ENCODE measurements at places on chromosomes 3 and 15. TPM values are rescaled to one million over a fixed set of nuclear protein-coding genes. Genes with fewer than 3 reads are reported as not detected.

DNA sequence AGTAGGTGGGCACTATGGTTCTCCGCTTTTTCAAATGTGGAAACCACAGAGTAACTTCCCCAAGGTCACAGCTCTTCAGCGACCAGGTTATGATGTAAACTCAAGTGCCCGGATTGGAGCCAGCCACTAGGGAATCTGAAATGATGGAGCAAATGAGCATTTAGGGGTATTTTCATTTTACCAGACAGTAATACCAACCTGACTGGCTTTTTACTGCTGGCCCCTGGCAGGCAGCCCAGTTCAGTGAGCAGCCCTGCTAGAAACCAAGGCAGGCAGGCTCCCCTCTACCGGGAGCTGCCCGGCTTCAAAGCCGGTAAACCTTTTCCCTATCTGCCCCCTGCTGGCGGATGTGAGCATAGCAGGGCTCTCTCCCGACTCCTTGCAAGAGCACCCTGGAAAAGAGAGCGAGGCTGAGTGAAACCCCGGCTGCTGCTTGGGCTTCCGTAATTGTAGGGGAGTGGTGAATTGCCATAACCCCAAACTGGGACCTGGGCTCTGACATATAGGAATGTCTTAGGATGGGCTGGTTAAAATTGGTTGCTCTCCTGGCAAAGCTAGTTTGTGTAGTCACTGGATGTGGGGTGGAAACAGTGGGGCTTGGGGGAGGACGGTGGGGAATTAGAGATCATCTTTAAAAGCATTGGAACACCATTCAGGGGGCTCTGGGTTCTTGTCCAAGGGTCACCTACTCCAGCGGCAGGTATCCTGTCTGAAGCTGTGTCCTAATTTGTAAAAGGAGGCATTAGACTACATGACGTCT lies 98.0 kb upstream of the TNFAIP8L3 start:
- peak; percentile 73 for DNase-seq

GRCh38 chr3:50656417-50657195 lies 18.1 kb upstream of the DOCK3 start:
- DNase-seq: no peak

Gene CCK
- polyA plus RNA-seq: 0.37 TPM

GRCh38 chr3:81462921-81463320 lies 298.5 kb downstream of the GBE1 start:
- DNase-seq: no peak

DNA sequence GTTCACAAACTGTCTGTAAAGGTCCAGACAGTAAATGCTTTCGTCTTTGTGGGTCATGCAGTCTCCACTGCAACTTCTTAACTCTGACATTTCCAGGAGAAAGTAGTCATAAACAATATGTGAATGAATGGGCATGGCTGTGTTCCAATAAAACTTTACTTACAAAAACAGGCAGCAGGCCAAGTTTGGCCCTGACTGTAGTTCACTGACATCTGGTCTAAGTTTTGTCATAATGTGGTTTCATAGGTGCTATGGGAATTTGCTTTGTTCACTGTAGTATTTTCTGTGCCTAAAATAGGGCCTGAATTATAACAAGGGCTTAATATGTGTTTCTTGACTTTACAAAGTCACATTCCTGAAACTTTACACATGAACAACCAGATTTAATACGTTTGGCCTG lies 186.0 kb upstream of the KBTBD8 start:
- no peak for DNase-seq

DNA sequence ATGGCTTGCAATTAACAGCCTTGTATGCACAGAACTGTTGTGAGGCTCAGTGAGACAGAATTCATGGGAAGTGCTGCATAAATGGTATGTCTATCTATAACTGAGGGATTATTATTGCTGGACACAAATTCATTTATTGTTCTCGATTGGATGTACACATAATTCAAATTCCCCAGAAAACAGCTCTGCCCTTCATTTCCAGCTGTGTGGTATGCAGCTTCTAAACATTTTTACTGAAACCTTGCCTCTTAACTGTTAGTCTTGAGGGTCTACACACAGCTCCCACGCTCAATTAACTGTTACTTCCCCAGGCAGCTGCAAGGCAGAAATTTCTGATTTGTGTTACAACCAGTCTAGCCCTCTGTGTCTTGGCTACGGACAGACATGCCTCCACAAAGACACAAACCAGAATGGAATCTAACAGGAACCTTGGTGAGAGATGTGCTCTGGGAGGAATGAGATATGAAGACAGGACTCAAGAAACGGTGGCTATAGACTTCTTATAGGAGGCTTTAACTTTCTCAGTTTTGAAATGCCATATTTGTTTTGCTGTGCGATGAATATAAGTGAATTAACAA lies 139.7 kb upstream of the TBL1XR1 start:
- no peak for DNase-seq

Gene GOLGA8S
- 1.4 TPM for polyA plus RNA-seq

Gene BNC1
- 0.31 TPM for polyA plus RNA-seq

DNA sequence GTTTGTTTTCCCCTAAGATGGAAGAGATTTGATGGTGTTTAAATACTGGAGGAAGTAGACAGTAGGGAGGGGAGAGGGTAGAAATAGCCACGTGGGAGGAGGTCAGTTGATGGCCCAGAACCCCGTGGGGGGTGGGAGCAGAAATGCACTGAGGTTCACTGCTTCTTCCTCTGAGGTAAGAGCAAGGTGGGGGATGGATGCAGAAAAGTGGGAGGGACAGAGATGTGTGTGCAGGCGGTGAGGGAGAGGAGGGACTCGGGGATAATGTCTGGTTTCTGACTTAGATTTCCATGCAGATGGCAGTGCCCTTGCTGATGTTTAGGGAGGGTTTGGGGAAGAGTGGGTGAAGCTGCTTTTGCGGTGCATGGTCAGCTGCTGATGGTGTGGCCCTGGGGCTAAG lies 102.9 kb downstream of the ARNT2 start:
- no peak for DNase-seq

Gene GASK1A
- 3.6 TPM for polyA plus RNA-seq

Gene NPRL2
- 35.7 TPM for polyA plus RNA-seq

DNA sequence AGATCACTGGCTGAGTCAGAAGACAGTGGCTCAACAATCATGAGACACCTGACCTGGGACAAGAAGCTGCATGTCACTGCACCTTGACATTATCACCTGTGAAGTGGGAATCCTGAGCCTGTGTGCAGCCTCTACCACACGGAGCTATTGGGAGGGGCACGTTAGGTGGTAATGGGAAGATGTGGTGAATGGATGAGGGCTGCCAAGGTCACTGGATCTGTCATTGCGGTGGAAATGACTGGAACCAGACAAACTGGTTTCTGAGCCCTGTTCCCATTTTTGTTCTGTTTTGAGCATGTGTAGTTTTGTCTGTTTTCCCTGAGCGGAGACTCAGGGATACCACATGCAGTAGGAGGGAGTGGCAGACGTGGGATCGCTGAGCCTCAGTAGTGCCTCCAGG lies 235.5 kb downstream of the OPA1 start:
- no peak for DNase-seq

Gene SENP7
- polyA plus RNA-seq: 101 TPM

Gene ZBED2
- not detected for polyA plus RNA-seq

- DNase-seq: peak; percentile 56
These were observed at the start of gene EPHA3 for GRCh38 chr3:89107461-89108290. Gene EPHA3 (plus strand): TSS chr3:89107621. CDS start chr3:89107749, 128 bp downstream.

DNA sequence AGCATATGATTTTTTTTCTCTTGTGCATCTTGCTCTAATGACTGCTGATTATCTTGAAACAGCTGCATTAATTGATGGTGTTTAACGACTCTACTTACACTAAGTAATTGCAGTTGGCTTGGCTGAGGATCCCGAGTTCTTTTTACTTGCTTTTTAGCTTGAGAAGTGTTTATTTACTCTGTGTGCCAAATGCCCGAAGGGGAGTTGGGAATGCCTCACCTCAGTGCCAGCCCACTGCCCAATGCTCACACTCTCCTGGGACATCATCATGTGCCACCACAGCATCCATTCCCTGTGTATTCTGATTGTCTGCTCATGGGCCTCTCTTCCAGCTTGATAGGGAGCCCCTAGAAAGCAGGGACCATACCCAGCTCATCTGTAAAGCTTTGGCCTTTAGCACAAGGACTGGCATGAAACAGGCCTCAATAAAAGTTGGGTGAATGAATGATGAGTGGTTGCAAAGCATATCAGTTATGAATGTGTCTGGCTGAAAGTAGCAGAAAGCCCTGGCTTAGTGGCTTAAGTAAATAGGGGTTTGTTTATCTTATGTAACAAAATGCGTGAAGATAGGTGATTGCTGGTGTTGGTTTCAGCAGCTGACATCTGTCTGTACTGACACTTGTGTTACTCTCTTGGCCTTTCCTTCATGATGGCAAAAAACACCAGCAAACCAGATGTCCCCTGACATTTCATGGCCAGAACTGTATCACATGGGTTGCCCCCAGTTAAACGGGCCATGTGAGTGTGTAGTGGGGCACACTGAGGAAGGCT lies 8.1 kb downstream of the PXYLP1 start:
- DNase-seq: no peak

GRCh38 chr3:33807191-33807590 lies 8.8 kb downstream of the PDCD6IP start:
- DNase-seq: no peak

DNA sequence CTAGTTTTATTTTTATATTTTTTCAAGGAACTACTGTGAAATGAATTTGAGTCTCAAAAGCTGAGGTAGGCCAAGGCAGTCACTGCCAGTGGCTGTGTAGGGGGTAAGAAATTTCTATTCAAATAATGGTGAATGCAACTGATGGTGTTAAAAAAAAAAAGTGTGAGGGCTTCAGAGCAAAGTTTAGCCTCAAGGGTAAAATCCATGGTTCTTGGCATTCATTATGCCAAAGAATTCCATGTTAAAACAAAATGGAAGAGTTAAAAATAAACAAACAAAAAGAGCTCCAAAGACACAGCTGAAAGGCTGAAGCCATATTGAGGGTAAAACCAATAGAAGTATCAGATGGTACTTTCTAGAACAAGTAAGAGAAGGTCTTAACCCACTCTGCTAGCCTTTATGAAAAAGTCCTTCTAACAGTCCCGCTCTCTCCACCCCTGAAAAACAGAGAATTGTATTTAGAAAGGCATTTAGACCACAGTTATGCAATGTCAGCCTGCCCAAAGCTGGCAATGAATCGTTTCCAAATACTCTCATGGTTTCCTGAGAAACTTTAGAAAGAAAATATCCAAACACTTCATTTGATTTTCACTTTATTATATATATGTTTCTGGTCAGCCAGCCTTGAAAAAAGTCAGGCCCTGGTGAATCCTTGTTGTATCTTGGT lies 158.4 kb upstream of the GMNC start:
- DNase-seq: no peak

- no peak for DNase-seq
These were observed 46.6 kb downstream of the FAH start for GRCh38 chr15:80199366-80199765.

DNA sequence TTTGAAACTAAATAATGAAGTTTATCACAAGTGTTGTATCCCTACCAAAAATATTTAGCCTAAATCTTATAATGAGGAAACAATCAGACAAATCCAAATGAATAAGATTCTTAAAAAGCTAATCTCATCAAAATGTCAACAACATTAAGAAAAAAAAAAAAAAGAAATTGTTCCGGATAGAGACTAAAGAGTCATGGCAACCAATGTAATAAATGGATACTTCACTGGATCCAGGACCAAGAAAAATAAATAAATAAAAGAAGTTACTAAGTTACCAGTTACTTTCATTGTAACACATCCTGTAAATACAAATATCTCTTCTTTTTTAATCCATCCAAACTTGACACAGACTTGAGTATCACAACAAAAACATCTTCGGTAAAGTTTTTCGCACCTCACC lies 607 bp downstream of the MRPL47 start:
- no peak for DNase-seq

Gene SAXO2
- polyA plus RNA-seq: 9.8 TPM

GRCh38 chr3:15535732-15536131 lies 14.2 kb upstream of the COLQ start:
- DNase-seq: no peak

Gene RCCD1
- polyA plus RNA-seq: 13.7 TPM

Gene CACNA2D3
- polyA plus RNA-seq: 3.2 TPM

DNA sequence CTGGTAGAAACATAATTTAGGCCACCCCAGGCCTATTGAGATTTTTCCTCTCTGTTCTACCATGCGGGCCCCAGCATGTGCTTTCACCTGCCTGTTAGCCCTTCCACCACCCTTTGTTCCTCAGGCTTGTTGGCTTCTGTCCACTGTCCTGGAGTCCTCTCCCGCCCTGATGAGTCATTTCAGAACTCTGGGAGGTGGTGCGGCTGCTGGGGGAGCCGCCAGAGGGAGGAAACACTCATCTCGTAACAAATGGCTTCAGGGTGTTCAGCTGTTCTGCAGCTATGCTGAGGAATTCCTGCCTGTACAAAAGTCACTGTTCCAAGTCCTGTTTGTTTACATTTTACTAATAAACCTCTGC lies 36.3 kb downstream of the LRTM1 start:
- peak; percentile 48 for DNase-seq

Gene SEMA3G
- 30.7 TPM for polyA plus RNA-seq

- DNase-seq: peak; percentile 26
These were observed 533.1 kb downstream of the TBL1XR1 start for GRCh38 chr3:176663837-176664831.

Gene LINS1
- polyA plus RNA-seq: 19.0 TPM

- no peak for DNase-seq
These were observed 302.2 kb downstream of the PTPRG start for GRCh38 chr3:61863579-61863978.

- DNase-seq: no peak
These were observed 101.4 kb downstream of the TNIK start for GRCh38 chr3:171358881-171359198.

DNA sequence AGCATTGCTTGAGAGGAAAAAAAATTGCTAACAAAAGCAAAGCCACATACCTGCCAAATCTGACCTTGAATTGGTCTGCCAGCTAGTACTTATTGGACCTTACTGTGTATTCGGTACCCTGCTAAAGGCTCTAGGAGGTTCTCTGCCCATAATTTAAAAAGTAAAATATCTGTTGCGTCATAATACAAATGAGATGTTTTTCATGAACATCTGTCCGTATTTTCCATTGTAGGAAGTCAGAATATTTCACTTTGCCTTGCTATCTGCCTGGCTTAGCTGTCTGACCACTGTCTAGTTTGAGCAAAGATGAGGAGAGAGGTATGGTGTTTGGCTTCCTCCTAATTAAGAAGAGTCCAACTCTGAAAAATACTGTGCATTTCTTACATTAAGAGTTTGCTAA lies 10.8 kb upstream of the C3orf20 start:
- no peak for DNase-seq

DNA sequence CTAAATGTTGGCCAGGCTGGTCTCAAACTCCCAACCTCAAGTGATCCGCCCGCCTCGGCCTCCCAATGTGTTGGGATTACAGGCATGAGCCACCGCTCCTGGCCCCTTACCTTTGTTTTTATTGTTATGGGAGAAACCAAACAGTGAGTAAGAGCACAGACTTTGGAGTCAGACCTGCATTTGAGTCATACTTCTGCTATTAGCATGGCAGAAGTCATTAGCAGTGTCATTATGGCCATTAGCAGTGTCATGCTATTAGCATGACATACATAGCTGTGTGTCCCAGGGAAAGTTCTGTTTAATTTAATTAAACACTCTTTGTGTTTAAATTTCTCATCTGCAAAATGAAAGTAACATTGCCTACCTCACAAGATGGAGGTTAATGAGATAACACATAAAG lies 54.8 kb downstream of the SQOR start:
- DNase-seq: no peak

GRCh38 chr3:111667621-111668239 lies 72.6 kb upstream of the ZBED2 start:
- no peak for DNase-seq
